ENCODE measurements at places on chromosomes 6 and 20. TPM values are rescaled to one million over a fixed set of nuclear protein-coding genes. Genes with fewer than 3 reads are reported as not detected.

Gene ARMH2
- not detected for total RNA-seq

Gene ULBP2
- 4.1 TPM for total RNA-seq

Gene DOP1A
- total RNA-seq, result 2.6 TPM

Gene ABRACL
- total RNA-seq, result 42.0 TPM

Gene MTFR2
- total RNA-seq, result 11.3 TPM

Gene PABPC1L
- total RNA-seq, result 13.1 TPM

Gene RPRD1B
- total RNA-seq, result 27.7 TPM

Gene IPCEF1
- total RNA-seq, result 0.10 TPM

Gene RNF144B
- total RNA-seq, result 0.33 TPM

Gene IRF4
- total RNA-seq, result 0.24 TPM

Gene TOX2
- total RNA-seq, result 10.4 TPM

Gene FRS3
- total RNA-seq, result 3.0 TPM

Gene SLC12A5
- total RNA-seq, result 13.8 TPM

Gene SIRPA
- 22.5 TPM for total RNA-seq

Data from A549 treated with dexamethasone at 1 μM for 4 hours (cell line).